ENCODE measurements at places on chromosomes 2 and 18. TPM values are rescaled to one million over a fixed set of nuclear protein-coding genes. Genes with fewer than 3 reads are reported as not detected.

Gene CD226
- 0.33 TPM for total RNA-seq

Gene RAD51AP2
- under 0.01 TPM for total RNA-seq

Gene UCN
- total RNA-seq = 1.2 TPM

Gene CFAP53
- 0.99 TPM for total RNA-seq

Gene ANKRD30B
- under 0.01 TPM for total RNA-seq

Gene ABCB11
- total RNA-seq = not detected

Gene ACMSD
- total RNA-seq = not detected

Gene TRAF3IP1
- 7.7 TPM for total RNA-seq

Gene SGPP2
- not detected for total RNA-seq

Gene STRADB
- total RNA-seq = 57.8 TPM

Gene CCDC102B
- total RNA-seq = 35.3 TPM

Gene PARD3B
- 20.6 TPM for total RNA-seq

Gene TWIST2
- total RNA-seq = 118 TPM

Gene NPPC
- not detected for total RNA-seq

Gene TDRD15
- total RNA-seq = not detected

Gene ASPRV1
- 0.33 TPM for total RNA-seq

Gene KIF1A
- total RNA-seq = not detected

Gene MC5R
- total RNA-seq = not detected

Gene SIX3
- not detected for total RNA-seq

Gene FAM237A
- not detected for total RNA-seq

Gene HJURP
- total RNA-seq = 5.8 TPM

Gene RAB12
- 60.4 TPM for total RNA-seq

Gene SNRNP27
- 38.8 TPM for total RNA-seq

Gene ALPP
- not detected for total RNA-seq

Gene HS6ST1
- total RNA-seq = 26.7 TPM

Gene NTSR2
- total RNA-seq = under 0.01 TPM

Gene LRP2
- under 0.01 TPM for total RNA-seq

Gene RAB6C
- not detected for total RNA-seq

Gene DSG1
- not detected for total RNA-seq

Gene CASP10
- 8.1 TPM for total RNA-seq

Gene CNDP1
- total RNA-seq = not detected

Gene CTAGE1
- total RNA-seq = under 0.01 TPM
